NCI-H345 (cell line): ENCODE measurements at places on chromosomes 13 and 19.

DNA sequence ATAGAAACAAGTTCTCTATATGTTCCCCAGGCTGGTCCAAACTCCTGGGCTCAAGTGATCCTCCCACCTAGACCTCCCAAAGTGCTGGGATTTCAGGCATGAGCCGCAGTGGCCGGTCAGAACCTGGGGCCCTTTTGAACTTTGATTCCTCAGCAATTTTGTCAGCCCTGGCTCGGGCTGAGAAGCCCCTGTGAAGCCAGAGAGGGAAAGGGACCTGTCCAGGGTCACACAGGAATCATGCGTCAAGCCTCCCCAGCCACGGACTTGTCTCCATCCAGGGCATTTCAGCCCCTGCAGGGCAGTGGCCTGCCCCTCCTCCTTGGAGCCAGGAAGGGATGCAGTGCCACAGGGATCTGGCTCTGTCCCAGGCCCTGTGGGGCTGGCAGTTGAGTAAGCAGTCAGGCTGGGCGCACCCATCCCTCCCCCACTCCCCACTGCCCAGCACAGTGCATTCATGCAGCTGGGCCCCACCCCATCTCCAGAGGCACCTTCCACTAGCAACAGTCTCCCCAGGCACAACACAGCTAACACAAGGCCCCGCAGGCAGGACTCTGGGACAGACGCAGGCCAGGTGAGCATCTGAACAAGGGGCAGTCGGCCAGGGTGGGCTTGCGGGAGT lies at the start of gene CAPS:
TSS of gene CAPS (plus strand) at position 516 of the 619 bp plus-strand sequence. CDS start 153 bp downstream, outside the sequence.
- no peak for DNase-seq

DNA sequence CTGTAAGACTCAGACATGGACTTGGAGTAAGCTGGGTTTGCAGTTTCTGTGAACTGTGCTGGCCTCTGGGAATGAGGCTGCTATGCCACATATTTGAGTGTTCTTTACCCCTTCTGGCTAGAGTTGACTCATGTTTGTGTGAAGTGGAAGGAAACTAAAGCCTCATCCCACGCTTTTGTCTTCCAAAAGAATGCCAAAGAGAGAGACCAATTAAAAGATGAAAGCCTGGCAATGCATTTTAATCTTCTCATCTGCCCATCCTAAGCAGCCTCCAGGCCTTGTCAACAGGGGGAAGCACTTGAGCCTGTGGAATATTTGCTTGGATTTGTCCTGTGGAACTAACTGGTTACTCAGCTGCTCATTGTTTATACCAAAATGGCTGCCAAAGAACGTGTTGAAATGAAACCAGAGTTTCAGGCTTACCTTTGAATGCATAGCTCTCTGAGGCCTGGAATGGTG lies 49.1 kb downstream of the LMO7 start:
- peak; percentile 79 for DNase-seq

- DNase-seq: no peak
Observed at GRCh38 chr19:31390711-31391110, 41.5 kb upstream of the TSHZ3 start.

- DNase-seq: peak; percentile 38
Observed at GRCh38 chr13:73060251-73061160, 1.7 kb downstream of the KLF5 start.

DNA sequence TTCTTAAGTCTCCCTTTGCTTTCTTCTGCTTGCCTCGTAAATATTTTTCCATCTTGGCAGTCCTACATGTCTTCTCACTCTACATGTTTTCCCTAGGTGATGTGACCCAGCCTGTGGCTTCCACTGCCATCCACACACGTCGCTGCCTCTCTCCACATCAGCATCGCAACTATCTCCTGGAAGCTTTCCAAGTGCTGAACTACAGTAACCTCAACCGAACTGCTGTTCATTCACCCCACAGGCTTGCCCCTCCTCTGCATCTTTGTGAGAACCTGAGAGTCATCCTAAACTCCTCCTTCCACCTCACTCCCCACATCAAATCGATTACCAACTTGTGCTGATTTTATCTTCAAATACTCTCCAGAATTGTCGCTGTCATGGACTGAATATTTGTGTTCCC lies 41.2 kb upstream of the USPL1 start:
- DNase-seq: peak; percentile 53

- DNase-seq: no peak
Observed at GRCh38 chr19:10981252-10981895, 20.5 kb downstream of the SMARCA4 start.

DNA sequence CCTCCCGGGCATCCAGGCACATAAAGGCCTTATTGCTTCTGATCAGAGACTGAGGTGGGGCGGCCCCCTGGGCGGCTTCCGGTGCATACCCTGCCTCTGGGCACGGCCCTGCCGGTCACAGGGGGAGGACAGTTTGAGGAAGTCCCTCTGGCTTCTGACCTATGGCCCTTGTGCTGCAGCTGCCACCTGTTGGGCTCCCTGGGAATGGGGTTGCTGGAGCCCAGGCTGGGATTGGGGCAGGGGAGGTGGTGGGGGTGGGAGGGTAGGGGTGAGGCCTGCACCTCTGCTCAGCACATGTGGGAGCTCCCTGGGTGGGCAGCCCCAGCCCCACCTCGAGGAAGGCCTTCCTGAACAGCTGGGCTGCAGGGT lies 10.7 kb downstream of the ANO8 start:
- DNase-seq: no peak

- DNase-seq: no peak
Observed at GRCh38 chr13:83940742-83941141, 58.5 kb upstream of the SLITRK1 start.

DNA sequence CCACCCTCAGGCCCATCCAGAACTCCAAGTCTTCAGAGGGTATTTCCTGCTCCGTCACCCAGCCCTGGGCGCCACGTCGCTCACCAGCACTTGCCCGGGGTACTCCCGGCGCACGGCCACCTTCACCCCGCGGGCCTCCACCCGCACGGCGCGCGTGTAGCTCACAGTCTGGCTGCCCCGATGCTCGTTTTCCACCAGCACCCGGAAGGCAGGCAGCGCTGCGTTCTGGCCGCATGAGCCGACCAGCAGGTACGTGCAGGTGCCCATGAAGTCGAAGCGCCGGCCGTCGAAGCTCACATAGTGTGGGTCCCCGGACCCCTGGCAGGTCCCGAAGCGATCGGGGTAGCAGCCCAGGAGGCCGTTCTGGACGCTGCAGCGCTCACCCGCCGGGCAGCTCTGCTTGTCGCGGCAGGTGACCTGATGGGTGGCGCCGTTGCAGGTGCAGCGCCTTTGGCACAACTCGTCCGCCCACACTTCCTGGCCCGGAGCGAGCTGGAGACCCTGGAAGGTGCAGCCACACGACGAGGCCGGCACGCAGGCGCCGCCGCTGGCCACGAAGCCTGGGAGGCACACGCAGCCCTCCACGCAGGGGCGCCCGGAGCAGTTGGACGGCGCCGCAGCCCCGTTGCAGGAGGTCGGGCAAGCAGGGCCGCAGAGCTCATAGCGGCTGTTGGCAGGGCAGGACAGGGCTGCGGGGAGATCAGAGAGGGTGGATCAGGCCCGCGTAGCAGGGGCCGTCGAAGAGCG lies 19.2 kb downstream of the FCGBP start:
- no peak for DNase-seq

- no peak for DNase-seq
Observed at GRCh38 chr13:98983182-98983581, 5.3 kb upstream of the DOCK9 start.

DNA sequence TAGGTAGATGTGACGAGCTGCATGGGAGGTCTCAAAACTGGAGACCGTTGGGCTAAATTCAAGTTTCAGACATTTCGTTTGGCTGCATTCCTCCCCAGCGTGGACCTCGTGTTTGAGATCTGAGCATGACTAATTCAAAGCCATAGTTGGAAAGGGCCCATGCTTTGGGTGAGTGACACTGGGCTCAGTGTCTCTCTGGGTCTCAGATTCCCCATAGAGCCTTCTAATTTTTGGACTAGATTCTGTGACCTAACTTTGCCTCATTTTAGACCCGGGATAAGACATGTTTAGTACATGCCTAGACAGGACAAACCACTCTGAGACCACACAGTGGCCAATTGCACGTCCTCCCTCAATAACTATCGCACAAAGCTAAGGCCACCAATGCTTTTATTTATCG lies 16.6 kb downstream of the CKM start:
- DNase-seq: no peak

- no peak for DNase-seq
Observed at GRCh38 chr13:77521595-77522367, 13.7 kb upstream of the SCEL start.

- DNase-seq: no peak
Observed at GRCh38 chr13:89520468-89520867, 1827.0 kb upstream of the MIR17HG start.

DNA sequence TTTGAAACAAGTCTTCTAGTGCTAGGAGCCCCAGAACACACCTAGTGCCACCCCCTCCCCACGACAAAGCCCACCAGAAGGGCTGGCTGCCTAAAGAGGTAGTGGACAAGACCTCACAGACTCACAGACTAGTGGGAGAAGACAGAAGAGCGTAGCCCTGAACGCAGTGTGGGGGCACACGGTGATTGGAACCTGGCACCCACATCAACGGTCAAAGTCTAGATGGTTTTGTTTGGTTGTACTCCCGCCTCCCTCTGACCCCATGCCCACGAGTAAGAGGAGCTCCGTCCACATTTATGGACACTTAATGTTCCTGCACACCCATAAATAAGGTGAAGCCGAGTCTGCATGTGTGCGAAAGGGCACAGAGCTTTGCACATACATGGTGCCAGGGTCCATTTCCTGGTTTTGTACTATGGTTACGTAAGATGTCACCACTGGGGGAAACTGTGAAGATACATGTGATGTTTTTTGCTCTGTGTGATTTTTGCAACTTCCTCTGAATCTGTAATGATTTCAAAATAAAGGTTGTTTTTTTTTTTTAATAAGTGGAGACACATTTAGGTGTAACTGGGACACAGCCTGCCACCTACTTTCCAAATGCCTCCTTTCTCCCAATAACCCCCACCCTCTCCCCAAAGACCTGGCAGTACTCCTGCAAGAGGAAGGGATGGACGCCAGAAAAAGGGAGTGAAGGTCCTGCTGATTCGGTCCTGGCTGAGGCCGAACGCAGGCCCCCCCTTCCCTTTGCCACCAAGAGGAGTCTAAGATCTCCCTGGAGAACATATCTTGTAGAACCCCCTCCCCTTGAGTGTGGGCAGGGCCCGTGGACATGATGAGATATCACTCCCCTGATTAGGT lies 72.8 kb downstream of the GNG7 start:
- DNase-seq: no peak

DNA sequence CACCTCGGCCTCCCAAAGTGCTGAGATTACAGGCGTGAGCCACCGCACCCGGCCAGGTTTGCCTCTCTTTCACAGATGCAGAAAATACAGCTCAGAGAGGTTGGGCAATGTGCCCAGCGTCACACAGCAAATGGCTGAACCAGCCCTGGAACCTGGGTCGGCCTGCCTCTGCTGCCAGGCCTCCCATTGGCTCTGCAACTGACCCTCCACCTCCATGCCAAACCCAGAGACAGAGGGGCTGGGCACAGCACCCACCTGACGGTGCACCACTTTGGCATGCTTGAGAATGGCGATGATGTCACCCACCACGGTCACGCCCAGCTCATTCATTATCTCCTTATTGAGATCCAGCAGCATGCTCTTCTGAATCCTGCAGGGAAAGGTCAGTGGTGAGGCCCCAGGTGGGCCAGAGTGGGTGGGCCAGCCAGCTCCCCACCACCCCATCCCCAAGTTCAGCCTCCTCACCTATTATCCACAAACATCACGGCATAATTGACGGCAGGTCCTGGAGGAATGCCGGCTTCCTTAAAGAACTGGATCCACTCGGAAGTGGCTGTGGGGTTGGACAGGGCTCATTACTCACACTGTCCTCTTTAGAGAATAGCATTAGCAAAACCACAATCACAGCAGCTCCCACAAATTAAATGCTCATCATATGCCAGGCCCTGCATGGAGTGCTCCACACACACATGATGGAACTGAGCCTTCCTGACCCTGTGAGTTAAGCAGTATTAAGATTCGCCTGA lies 12.2 kb downstream of the C19orf47 start:
- no peak for DNase-seq

GRCh38 chr13:103759361-103759760 lies 693.1 kb upstream of the SLC10A2 start:
- no peak for DNase-seq

- DNase-seq: no peak
Observed at GRCh38 chr19:31272583-31273106, 76.6 kb downstream of the TSHZ3 start.

DNA sequence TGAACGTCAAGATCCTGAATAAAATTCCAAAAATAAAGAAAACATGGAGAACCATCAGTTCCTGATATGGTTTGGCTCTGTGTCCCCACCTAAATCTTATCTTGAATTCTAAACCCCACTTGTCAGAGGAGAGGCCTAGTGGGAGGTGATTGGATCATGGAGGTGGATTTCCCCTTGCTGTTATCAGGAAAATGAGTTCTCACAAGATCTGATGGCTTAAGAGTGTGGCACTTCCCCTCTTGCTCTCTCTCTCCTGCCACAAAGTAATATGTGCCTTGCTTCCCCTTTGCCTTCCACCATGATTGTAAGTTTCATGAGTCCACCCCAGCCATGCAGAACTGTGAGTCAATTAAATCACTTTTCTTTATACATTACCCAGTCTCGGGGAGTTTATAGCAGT lies 827.4 kb downstream of the GPC5 start:
- DNase-seq: no peak

- no peak for DNase-seq
Observed at GRCh38 chr13:59706101-59706976, 457.4 kb downstream of the DIAPH3 start.

DNA sequence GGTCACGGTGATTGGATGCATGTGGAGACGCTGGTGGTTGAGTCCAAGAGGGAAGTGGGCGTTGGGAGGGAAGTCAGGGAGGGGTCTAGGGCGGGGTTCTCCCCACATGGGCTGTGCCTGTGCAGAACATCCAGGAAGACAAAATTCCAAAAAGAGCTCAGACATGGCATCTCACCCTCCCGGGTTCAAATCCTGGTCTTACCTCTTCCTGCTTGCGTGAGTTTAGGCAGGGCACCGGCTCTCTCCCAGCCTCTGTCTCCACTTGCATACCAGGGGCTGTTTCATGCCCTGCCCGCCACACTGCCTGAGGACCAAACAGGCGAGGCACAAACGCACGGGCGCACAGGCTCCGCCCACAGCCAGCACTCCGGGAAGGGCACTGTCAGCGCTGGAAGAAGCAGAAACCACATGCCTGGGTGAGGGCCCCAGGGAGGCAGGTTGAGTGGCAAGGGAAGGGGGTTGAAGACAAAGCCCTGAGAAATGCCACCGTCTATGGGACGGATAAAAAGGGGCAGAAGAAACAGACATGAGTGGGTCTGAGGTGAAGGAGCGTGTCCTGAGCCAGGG lies 123.6 kb upstream of the SOX1 start:
- peak; percentile 71 for DNase-seq
